ENCODE measurements at places on chromosomes 1 and 21.
A peak's percentile ranks its signal among the peaks of the same experiment; 100 is the strongest.

DNA sequence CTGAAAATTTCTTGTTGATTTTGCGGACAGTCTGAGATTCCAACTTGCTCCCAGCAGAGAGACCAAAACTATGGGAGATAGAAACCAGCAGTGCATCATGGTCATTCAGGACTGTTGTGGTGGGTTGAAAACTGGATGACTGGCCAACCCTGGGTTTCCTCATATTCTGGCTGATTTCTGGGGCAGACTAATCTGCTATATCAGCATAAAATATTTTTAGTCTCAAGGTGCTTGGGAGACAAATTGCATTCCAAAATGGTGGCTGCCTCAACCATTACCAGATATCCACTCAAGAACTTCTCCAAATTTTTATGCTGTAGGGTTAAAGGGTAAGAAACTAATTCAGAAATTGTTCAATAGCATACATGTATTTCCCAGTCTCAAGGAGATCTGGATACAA lies 434.0 kb downstream of the BRINP3 start:
- no peak for DNase-seq

GRCh38 chr1:7302873-7303272 lies 468.2 kb upstream of the VAMP3 start:
- DNase-seq = no peak

DNA sequence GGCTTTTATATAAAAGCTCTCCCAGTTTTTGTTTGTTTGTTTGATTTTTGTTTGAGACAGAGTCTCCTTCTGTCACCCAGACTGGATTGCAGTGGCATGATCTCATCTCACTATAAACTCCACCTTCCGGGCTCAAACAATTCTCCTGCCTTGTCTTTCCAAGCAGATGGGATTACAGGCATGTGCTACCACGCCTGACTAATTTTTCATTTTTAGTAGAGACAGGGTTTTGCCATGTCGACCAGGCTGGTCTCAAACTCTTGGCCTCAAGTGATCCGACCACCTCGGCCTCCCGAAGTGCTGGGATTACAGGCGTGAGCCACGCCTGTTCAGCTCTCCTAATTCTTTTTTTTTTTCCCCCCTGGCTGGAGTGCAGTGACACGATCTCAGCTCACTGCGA lies 4.4 kb downstream of the PCAT6 start:
- peak; percentile 40 for DNase-seq

GRCh38 chr1:205729945-205730610 lies 19.9 kb downstream of the NUCKS1 start:
- no peak for DNase-seq

GRCh38 chr1:151371370-151372057 lies 991 bp downstream of the SELENBP1 start:
- DNase-seq = peak; percentile 40

DNA sequence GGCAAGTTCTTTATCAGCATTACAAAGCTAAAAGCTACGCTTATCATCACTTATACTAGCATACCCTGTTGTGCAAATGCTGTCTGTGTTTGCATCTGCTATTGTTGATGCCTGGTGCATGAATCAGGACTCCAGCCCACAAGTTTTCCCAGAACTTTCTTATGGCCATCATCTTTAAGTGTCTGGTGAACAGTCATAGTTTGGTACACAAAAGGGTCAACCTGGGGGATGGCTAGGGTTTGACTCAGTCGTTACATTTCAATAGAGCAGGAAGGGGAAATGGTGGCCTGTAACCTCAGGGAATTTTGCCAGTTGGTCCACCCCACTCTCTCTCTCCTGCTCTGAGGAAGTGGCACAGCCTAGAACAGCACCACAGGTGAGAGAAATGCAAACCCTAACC lies 35.4 kb downstream of the SELL start:
- peak; percentile 98 for DNase-seq

All from PC-3 (cell line).